ENCODE measurements at places on chromosomes 5 and 9.

DNA sequence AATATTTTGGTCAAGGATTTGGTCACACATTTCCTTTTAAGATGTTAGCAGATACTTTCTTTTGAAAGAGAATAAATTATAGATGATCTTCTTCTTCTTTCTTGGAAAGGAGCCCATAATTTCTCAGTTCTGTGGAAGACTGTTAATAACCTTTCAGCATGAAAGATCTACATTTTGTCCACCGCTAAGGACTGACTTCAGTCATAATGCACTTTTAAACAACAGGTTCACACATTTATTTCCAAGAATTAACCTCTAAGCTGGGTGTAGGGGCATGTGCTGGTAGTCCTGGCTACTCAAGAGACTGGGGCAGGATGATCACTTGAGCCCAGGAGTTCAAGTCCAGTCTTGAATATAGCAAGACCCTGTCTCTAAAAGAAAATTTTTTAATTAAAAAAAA lies 93.0 kb downstream of the PRKACG start:
- DNase-seq = no peak

DNA sequence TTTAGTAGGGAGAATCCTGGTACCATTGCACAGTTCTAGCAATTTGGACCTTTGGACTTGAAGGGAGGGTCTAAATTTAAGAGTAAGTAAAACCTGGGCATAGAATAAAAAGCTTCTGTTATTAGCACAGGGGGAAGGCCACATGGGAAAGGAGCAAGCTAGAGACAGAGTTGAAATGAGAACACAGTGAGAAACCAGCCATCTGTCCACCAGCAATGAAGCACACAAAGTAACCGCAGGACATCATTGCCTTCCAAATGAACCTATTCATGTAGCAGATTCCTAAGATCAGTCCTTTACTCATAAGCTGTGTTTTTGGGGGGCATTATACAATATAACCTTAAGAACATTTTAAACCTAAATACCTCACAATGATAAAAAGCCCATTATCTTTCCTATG lies 407.4 kb downstream of the HCN1 start:
- no peak for DNase-seq

- no peak for DNase-seq
Measured at GRCh38 chr9:18676525-18676924, 202.6 kb downstream of the ADAMTSL1 start.

GRCh38 chr9:33080534-33080933 lies 4.1 kb upstream of the SMU1 start:
- DNase-seq = no peak

GRCh38 chr9:18474783-18475182 lies 830 bp downstream of the ADAMTSL1 start:
- no peak for DNase-seq

DNA sequence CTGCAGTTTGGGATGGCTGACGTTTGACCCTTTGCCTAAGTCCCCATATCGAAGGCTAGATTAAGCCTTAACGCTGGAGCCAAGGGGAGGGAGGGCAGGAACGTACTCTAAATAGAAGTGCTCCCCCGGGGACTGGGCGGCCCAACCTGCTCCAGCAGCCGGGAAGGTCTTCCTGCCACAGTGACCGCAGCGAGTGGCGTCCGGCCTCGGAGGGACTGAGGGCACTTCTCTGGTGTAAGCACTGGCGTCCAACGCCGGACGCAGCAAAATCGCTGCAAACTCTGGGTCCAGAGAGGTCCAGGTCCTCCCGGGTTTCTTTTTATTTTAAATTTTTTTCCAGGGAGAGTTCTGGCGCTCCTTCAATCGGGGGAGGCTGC lies 505 bp upstream of the ACER2 start:
- DNase-seq = no peak

- DNase-seq = no peak
Measured at GRCh38 chr9:68669218-68669617, 35.8 kb upstream of the PIP5K1B start.

- DNase-seq = no peak
Measured at GRCh38 chr9:131534721-131535237, 3.7 kb upstream of the UCK1 start.

- DNase-seq = no peak
Measured at GRCh38 chr5:59575648-59576445, 317.7 kb downstream of the PDE4D start.

GRCh38 chr5:103847060-103847459 lies 284.5 kb upstream of the NUDT12 start:
- DNase-seq = no peak

- DNase-seq = no peak
Measured at GRCh38 chr9:92954049-92954861, 6.9 kb downstream of the FGD3 start.

DNA sequence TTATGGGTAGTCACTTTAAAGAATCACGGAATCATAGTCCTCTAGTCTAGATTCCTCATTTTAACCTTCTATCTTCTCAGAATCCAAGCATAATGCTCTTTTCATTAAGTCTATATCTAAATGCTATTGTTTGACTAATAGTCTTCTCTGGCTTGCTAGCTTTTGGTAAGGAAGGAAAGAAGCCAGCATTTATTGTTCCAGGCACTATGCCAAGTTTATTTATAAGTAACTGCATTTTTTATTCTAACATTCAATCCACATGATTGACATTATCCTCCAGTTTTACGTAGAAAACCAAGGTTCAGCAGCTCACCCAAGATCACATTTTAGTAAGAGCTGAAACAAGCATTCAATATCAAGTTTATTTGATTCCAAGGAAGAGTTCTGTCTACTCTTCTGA lies 254.2 kb downstream of the SAXO1 start:
- DNase-seq = no peak

DNA sequence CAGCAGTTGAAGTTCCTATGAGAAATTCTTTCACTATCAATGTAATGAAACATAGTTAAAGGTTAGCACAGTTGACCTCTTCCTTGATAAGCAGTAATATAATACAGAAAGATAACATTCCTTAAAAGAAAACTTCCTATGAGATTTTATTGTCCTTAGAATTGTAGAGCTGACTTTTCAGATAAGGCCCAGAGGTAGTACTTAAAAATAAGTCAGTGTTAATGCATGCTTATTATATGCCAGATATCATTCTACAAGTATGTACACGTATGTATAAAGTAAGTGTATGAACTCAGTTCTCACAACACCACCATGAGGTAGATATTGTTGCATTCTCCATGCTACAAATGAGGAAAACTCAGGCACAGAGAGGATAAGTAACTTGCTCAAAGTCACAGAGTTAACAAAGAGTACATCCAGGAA lies 15.3 kb downstream of the AP3S1 start:
- no peak for DNase-seq

- DNase-seq = no peak
Measured at GRCh38 chr5:172771439-172772111, 580 bp upstream of the DUSP1 start.

DNA sequence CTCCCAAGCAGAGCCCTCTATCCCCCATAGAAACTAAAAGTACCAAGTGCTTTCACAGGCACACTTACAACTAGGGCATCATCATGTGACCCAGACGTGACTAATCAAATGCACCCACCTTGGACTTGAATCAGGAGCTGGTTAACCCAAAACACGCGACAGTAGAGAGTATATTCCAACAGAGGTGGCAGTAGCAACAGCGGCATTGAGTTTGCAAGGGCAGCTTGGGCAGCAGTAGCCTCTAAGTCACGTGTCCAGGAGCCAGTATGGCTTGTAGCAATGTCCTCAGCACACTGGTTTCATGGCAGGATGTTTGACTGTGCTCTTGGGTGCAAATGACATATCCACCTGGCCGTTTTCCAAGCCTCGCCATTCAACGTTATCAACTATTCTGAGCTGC lies 73.4 kb upstream of the DNAH5 start:
- DNase-seq = no peak

GRCh38 chr9:89658401-89658800 lies 53.6 kb downstream of the GADD45G start:
- no peak for DNase-seq

DNA sequence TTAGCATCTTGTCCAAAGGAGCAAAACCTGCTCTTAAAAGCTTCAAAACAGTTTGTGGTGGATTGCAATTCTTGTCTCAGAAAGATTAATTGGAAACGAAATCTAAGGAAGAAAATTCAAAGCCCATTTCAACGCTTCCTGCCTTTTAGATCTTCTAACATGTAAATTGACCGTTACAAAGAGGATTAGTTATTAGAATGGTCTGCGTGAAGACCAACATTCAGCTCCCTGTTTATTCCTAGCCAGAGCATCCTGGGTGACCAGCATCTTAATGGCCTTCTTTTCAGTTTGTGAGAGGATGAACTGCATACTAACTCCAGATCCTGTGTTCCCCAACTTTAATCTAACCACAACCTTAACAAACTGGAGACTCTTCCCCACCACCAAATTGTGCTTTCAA lies 109.9 kb upstream of the SLC1A3 start:
- no peak for DNase-seq

DNA sequence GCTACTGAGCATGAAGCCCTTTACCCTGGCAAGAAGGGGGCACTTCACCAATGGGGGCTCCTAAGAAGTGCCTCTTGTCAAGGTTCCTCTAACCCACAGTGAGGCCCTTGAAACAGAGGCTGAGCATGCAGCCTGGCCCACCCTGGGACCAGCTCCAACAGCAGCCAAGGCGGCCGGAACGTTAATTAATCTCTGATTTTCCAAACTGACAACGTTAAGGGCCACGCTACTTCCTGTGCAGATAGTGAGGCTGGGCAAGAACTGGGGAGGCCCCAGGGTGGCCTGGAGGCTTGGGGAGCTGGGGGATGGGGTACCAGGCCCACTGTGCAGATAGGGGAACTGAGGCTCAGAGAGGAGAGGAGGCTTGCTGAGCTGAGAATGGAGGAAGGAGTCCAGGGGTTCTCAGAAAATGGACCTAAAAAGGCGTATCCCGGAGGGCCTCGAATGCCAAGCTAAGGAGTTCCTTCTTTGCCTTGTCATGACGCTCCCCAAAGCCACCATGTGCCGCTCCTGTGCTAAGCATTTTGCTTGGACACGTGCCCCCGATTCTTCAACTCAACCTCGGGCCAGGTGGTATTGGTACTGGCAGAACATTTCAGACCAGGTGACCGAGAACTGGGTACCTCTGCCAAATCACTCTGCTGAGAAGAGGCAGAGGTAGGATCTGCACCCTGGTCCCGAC lies 72.0 kb upstream of the STXBP1 start:
- no peak for DNase-seq

DNA sequence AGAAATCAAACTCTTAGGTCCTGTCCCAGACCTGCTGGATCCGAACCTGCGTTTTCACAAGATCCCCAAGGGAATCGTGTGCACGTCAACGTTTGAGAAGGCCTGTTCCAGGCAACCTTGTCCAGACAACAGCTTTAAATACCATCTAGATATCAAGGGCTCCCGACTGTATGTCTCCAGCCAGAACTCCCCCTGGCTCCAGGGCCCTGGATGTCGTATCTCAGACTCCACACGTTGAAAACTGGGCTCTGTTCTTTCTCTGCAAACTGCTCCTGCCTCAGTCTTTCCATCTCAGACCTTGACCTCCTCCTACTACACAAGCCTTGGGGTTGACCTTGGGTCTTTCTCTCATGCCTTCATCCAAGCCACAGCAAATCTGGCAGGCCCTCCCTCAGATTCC lies 5.8 kb upstream of the ENG start:
- DNase-seq = no peak

DNA sequence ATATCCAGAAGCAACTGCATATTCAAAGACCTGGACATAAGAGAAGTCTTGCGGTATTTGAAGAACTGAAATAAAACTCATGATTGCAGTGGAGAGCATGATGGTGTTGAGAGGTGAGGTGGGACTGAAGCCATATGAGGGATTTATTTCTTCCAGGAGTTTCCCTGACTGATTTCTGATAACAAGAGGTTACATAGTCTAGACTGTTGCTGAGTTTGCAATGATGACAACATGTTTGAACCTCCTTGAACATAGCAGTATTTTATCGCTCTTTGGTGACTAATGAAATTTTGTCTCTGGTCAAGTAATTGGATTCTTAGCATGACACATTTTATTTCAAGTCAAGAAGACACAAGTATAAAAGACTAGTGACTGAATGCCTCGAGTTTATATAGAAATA lies 61.8 kb downstream of the ACTBL2 start:
- DNase-seq = no peak

- no peak for DNase-seq
Measured at GRCh38 chr5:67300326-67300725, 103.7 kb upstream of the CD180 start.

DNA sequence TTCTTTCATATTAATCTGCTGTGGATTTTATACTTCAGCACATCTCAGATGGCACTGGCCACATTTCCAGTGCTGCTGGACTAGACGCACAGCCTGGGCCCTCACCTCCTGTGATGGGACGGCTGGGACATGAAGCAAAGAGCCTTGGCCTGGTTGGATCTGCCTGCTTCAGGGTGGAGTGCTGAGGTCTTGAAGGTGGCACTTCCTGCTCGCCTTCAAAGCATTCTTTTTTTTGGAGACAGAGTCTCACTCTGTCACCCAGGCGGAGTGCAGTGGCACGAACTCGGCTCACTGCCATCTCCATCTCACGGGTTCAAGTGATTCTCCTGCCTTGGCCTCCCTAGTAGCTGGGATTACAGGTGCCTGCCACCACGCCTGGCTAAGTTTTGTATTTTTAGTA lies 73.1 kb downstream of the RAPGEF1 start:
- no peak for DNase-seq

DNA sequence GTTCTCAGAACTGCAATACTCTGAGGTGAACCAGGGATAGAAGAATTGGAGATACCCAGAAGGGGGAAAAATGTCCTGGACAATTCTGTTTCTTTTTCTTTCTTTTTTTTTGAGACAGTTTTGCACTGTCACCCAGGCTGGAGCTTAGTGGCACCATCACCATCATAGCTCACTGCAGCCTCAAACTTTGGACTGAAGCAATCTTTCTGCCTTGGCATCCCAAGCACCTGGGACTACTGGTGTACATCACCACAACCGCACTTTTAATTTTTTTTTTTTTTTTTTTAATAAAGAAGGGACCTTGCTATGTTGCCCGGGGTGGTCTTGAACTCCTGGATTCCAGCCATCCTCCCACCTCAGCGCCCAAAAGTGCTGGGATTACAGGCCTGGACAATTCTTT lies 1.9 kb downstream of the EMB start:
- DNase-seq = no peak

DNA sequence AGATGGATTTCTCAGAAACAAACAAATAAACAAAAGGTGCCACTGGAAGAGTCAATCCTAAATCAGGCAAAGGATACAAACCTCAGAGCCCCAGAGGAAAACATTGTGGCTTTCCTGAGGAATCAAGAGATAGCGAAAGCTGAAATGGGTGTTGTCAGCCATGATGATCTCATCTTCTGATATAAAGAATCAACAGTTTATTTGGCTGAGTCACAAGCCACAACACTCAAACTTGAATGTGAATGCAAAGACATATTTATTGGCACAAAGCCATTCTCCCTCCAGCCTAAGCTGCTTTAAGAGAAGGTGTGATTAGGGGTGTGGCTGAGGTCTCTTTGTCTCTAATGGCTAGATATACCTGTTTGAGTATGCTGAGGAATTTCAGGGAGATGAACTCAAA lies 73.3 kb upstream of the NREP start:
- DNase-seq = no peak

Measured in right renal cortex interstitium (tissue), 3 donors.